ENCODE measurements at places on chromosomes 2 and 18. TPM values are rescaled to one million over a fixed set of nuclear protein-coding genes. Genes with fewer than 3 reads are reported as not detected.

- DNase-seq = no peak
- peaks cover 23% of the 10 kb centered on the region for H3K4me1 ChIP-seq
- no peak overlapping the region for H3K27ac ChIP-seq
- H3K4me3 ChIP-seq = no peak overlapping the region
Measured at GRCh38 chr2:109231996-109232705, 103.1 kb downstream of the SH3RF3 start.

DNA sequence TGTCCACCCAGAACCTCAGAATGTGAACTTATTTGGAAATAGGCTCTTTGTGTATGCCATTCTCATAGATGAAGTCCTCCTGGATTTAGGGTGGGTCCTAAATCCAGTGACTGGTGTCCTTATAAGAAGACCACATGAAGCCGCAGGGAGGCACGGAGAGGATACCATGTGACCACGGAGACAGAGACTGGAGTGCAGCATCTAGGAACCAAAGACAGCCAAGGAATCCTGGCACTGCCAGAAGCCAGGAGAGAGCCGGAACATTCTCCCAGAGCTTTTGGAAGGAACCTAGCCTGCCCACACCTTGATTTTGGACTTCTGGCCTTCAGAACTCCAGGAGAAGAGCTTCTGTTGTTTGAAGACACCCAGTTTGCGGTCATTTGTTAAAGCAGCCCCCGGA lies 49.7 kb downstream of the ARL4C start:
- H3K27ac ChIP-seq = peak overlapping the region; percentile 96
- H3K36me3 ChIP-seq = peaks cover 6% of the 10 kb centered on the region
- no peak for DNase-seq
- peaks cover 69% of the 10 kb centered on the region for H3K4me1 ChIP-seq
- H3K4me3 ChIP-seq = peak overlapping the region; percentile 84

Gene FAM124B
- total RNA-seq = 0.78 TPM

Gene EN1
- not detected for total RNA-seq

Gene ELP2
- 72.3 TPM for total RNA-seq
